ENCODE measurements at places on chromosomes 12 and 14.

- DNase-seq: peak; percentile 65
Observed at GRCh38 chr14:24307575-24308341, at the start of gene CIDEB. Gene CIDEB, minus strand, starts transcription at chr14:24307977. Its CDS starts 119 bp downstream, at chr14:24307858.

- no peak for DNase-seq
Observed at GRCh38 chr12:120598674-120599463, 17.7 kb upstream of the POP5 start.

- no peak for DNase-seq
Observed at GRCh38 chr12:120032242-120032641, 43.2 kb downstream of the BICDL1 start.

DNA sequence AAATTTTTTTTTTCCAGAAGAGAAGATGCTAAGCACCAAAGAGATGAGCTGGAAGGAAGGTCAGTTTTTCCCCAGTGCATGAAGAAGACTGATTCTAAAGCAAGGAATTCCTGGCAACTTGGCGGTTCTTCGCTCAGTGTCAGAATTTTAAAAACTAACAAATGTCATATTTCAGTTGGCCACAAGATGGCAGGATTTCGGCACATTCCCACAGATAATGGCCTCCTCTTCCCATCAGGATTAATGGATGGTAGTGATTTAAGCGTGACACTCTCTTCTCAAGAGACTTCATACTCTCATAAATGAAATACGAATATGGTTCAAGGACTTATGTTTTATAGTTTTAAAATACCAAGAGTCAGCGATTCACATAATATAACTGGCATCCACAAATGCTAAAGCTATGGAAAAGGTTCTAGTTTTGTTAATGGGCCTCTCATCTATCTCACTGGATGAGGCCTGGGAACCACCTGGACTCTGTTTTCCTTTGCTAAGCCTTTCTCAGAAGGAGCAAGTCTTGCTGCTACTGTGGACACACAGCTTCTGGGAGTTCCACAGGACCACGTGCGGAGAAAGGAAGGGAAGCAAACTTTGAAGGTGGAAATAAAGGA lies 46.1 kb upstream of the PTPRO start:
- DNase-seq: peak; percentile 74

DNA sequence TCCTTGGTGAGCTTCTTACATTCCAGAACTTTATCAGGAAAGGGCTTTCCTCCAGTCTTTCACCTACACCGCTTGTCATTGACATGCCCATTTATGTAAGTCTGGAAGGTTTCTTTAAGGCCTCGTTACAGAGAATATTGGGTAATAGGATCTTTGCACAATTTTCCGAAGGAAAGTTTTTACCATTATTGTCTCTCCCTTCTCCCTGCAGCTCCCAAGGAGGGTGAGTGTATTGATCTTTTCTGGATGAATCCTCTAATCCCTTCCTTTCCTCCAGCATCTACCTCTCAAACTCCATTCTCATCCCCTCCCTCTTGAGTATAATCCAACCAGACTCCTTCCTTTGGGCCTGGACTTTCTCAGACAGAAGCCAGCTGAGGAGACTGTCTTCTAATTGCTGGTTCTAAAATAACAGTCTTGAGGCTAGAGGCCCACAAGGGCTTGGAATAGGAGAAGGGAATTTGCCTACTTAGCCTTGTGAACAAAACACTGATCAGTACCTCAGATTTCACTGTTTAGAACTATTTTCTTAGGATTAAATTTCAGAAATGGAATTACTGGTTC lies 21.8 kb downstream of the WNK1 start:
- no peak for DNase-seq

DNA sequence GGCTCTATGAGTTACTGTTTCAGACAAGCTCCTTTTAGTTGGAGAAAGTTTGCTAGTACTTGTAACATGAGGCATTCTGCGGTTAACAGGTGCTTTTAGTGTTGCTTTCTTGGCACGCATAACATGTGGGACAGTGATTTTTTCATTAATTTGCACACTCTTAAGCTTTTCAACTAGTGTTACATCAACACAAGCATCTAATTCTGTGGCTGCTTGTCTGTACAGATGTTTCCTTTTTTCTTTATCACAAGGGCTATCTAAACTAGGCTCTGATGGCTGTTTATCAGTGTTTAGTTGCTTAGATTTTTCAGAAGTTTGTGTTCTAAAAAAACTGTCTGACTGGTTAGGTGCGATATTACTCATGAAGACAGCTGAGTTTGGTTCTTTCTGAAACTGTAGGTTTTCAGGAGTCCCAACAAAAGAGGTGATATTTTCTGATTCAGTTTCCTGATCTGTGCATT lies 120.1 kb downstream of the RALGAPA1 start:
- DNase-seq: no peak

GRCh38 chr12:78494911-78495310 lies 369.7 kb upstream of the SYT1 start:
- no peak for DNase-seq

DNA sequence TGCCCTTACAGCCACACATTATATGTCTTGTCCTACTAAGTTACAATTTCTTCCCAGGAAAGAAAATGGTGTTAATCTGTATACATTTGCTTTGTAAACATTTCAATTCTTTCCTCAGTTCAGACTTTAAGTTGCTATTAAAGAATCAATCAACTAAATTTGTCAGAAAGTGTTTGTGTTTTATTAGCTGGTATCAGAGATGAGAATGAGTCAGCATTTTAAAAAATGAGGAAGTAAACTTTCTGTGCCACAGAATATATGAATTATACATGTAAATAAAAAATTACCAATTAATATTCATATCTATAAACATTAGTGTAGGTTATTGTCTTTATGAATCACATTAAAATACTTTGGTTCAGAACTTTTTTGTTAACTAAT lies 82.0 kb downstream of the LMO3 start:
- no peak for DNase-seq

- no peak for DNase-seq
Observed at GRCh38 chr12:19030603-19031002, 98.9 kb upstream of the PLEKHA5 start.

GRCh38 chr12:32586390-32586789 lies 92.7 kb upstream of the DNM1L start:
- no peak for DNase-seq

DNA sequence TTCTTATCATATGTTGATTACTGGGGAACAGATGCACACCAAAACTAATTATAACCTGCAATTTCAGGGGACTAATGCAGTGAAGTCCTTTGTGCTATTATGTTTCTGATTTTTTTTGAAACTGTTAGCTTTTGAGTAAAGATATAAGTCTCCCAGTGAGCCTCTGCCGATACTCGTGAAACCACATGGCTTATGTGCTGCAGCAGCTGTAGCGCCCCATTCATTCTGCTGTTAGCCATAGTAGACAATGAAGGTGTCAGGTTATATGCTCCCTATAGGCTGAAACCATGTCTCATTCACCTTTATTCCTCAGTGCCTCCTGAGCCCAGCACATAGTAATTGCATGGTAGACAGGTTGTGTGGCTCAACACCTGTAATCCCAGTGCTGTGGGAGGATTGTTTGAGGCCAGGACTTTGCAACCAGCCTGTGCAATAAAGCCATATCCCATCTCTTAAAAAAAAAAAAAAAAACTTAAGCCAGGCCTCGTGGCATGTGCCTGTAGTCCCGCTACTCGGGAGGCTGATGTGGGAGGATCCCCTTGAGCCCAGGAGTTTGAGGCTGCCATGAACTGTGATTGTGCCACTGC lies 25.0 kb downstream of the GOLGA5 start:
- DNase-seq: no peak

Data from T47D (cell line).